GM18507 (cell line): ENCODE measurements at places on chromosomes 7 and 10.

DNA sequence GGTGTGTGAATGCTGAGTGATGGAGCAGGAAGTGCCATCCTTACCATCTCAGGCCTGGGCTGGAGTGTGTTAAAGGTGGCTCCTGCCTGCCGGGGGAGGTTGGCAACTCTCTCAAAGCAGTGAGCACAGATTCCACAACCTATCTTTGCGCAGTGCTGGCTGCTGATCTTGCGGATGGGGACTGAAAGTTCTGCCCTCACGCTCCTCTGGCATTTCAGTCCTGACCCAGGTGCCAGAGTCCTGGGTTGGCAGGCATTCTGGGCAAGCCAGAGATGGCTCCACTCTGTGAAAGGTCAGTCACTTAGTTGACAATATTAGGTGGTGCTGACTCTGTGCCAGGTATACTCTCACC, 315.5 kb downstream of the RPS24 start:
- no peak for DNase-seq

- DNase-seq, result no peak
These were observed 34.4 kb downstream of the CSGALNACT2 start for GRCh38 chr10:43172645-43173044.

GRCh38 chr10:74585231-74586087, 240.9 kb upstream of the KAT6B start:
- no peak for DNase-seq

GRCh38 chr10:129956876-129957673, 7.0 kb downstream of the EBF3 start:
- DNase-seq, result no peak

- DNase-seq, result no peak
These were observed 40.6 kb upstream of the PIK3CG start for GRCh38 chr7:106824458-106824857.

- no peak for DNase-seq
These were observed 522.3 kb downstream of the PTPRN2 start for GRCh38 chr7:158065340-158065739.

GRCh38 chr7:76333511-76334101, 25.2 kb downstream of the YWHAG start:
- DNase-seq, result no peak

DNA sequence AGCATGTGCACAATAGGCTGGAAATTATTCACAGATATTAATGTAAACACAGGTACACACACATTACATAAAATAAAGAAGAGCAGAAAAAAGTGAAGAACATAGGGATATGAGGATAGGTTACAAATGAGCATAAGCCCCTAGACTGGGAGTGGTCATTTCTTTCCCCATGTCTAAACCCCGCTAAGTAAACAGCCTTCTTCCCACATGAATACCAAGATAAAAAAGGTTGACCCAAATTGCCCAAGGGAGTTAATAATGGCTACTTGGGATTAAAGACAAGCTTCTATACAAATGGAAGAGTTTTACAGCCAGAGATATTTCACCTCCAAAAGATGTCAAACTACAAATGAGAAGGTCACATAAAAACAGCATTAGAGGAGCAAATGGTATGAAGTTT, 527.1 kb upstream of the CELF2 start:
- no peak for DNase-seq

- no peak for DNase-seq
These were observed 32.8 kb downstream of the KIAA1549 start for GRCh38 chr7:138948403-138948802.
